Activated CD8-positive, alpha-beta T cell treated with anti-CD3 and anti-CD28 coated beads for 36 hours (primary cell): ENCODE measurements at places on chromosomes 16 and 17. TPM values are rescaled to one million over a fixed set of nuclear protein-coding genes. Genes with fewer than 3 reads are reported as not detected.
A peak's percentile ranks its signal among the peaks of the same experiment; 100 is the strongest.

CCL7 gene
- total RNA-seq = not detected

SKAP1 gene
- 81.3 TPM for total RNA-seq

MEFV gene
- total RNA-seq = not detected

SUPT4H1 gene
- 104 TPM for total RNA-seq

ADGRG1 gene
- total RNA-seq = 4.9 TPM

MEIOB gene
- total RNA-seq = 0.40 TPM

GRCh38 chr17:36131421-36131820 lies 27.8 kb downstream of the CCL4 start:
- no peak for DNase-seq

- no peak for DNase-seq
Observed at GRCh38 chr17:65404761-65405160, 156.7 kb downstream of the AXIN2 start.

- DNase-seq = peak; percentile 37
Observed at GRCh38 chr16:56332464-56333079, 92.8 kb downstream of the AMFR start.

DNA sequence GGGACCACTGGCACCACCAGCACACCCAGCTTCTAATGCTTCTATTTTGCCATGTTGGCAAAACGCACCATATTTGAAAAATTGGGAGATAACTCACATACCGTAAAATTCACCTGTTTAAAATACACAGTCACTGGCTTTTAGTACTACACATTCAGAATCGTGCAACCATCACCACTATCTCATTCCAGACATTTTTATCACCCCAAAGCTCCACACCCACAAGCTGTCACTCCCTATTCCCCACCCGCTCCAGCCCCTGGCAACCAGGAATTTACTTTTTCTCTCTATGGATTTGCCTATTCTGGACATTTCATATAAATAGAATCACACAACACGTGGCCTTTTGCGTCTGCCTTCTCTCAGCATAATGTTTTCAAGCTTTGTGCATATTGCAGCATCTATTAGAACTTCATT lies 25.0 kb downstream of the PPL start:
- no peak for DNase-seq

DNA sequence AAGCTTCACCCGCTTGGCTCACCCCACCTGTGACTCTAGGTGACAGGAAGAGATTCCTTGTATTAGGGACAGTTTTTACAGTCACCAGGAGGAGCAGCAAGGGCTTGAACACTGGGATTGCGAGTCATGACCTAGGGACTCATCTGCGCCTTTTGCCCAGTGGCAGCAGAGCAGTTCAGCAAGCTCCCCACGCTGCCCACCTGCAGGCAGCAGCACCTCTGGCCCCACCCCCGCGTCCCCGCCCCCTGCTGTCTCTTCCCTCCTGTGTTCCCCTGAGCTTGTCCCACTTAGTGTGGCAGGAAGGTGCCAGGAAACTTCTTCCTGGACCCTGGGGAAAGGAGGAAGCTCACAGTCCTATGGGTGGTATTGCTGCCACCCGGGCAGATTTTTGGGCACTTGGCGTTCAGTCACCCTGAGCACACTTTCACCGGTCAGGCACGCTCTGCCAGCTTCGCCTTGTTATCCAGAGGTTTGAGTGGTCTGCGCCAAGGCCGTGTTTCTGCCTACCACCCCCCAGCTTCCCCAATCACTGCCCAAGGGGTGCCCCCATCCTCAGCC lies 8.7 kb downstream of the MMP15 start:
- no peak for DNase-seq

DNA sequence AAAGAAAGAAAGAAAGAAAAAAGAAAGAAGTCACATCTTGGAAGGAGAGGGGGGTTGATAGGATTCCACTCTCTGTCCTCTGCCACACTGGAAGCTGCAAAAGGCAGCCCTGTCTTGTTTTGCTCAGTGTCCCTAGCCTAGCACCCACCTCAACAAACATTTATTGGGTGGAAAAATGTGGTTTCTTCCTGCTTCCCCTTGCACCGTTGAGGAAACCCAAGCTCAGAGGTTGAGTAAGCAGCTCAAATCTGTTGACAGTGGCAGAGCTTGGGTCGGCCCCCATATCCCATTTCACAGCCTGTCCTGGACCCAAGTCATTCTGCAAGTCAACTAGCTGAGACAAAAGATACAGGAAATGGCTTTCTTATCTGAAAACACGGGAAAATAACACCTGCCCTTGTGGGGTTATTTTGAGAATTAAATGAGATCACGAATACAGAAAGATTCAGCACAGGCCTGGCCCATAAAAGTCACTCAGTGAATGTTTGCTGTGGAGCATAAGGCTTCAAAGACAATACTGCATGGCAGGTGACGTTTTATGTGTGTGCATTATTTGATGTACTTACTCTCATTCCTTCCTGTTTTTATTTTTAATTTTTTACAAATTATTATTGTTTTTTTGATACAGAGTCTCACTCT lies 63.6 kb downstream of the SCNN1B start:
- peak; percentile 12 for DNase-seq

GRCh38 chr17:10021272-10021984 lies 116.4 kb upstream of the RCVRN start:
- DNase-seq = no peak

GRCh38 chr17:17965152-17965721 lies 7.0 kb downstream of the TOM1L2 start:
- DNase-seq = no peak

- DNase-seq = no peak
Observed at GRCh38 chr17:73508057-73508930, 136.0 kb downstream of the SDK2 start.

GRCh38 chr17:47235506-47235905 lies 18.1 kb upstream of the ITGB3 start:
- no peak for DNase-seq

DNA sequence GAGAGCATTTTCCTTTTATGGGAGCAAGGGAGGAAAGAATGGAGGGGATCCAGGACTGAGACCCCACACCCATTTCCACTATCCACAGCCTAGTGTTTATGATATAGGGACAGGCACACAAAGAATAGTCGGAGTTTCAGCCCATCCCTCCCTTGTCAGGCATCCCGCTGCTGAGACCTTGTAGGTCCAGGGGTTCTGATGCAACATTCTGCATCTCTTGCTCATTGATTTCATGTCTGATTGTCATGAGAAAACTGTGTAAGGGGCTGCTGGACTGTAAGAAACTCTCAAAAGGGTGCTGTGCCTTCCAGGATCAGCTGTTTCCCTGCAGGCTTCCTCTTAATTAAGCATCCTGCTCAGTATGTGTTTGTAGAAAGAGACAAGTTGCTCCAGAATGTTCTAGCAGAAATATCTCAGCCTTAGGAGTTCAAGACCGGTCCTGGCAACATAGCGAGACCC lies 5.3 kb upstream of the POLR3E start:
- no peak for DNase-seq

GRCh38 chr16:2039274-2040031 lies 8.2 kb downstream of the NTHL1 start:
- no peak for DNase-seq

DNA sequence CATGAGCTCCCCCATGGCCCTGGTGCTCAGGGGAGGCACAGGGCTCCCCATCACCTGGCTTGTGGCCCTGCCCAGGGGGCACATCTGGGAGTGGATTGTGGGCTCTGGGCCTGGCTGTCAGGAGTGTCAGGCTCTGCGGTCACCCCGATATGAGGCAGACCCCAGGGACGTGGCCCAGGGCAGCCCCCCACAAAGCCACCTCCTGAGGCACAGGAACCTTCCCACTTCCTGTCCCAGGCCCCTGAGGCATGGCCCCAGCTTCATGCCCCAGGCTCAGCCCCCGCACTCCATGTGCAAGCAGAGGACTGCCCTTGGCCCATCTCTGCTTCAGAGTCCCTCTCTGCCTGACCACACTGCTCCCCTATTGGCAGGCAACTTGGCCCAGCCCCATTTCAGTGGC lies 160.3 kb downstream of the PCTP start:
- no peak for DNase-seq

GRCh38 chr17:29973005-29973404 lies 31.6 kb downstream of the EFCAB5 start:
- DNase-seq = no peak

DNA sequence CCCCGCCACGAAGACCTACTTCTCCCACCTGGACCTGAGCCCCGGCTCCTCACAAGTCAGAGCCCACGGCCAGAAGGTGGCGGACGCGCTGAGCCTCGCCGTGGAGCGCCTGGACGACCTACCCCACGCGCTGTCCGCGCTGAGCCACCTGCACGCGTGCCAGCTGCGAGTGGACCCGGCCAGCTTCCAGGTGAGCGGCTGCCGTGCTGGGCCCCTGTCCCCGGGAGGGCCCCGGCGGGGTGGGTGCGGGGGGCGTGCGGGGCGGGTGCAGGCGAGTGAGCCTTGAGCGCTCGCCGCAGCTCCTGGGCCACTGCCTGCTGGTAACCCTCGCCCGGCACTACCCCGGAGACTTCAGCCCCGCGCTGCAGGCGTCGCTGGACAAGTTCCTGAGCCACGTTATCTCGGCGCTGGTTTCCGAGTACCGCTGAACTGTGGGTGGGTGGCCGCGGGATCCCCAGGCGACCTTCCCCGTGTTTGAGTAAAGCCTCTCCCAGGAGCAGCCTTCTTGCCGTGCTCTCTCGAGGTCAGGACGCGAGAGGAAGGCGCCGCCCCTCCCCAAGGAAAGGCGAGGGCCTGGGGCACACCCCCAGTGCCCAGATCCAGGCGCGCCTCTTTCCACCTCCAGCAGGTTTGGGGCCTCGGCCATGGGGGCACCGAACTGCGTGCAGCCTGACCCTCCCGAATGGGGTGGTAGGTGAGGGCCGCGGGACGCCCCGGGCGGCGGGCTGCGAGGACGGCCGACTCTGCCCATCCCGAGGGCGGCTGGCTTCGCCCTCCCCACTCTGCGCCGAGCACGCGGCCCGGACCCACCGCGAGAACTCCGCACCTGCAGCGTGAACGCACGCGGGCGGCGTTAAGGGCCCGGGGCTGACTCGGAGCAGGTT lies 664 bp downstream of the HBQ1 start:
- peak; percentile 91 for DNase-seq

DNA sequence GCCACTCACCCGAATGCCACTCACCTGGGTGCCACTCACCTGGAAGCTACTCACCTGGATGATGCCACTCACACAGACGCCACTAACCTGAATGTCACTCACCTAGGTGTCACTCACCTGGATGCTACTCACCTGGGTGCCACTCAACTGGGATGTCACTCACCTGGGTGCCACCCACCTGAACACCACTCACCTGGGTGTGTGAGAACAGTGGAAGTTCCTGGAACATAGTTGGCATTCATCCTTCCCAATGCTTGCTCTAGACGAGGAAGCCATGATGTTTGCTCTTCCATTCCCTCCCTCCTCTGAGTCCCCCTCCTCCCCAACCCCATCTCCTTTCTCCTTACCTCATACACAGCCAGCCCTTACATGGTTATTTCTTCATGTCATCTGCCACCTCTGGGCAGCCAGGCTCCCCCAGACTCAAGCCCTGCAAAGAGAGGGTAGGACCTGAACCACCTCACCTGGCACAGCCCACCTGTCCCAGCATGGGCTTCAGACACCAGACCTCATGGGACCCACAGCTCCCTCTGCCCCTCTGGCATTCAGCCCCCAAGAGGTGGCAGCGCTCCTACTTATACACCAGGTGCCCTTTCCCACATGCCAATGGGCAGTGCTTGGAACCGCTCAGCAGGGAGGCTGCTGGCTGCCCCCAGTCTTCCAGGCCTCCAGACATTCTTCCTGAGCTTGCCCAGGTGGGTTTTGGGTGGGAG lies 171.8 kb upstream of the FOXF1 start:
- DNase-seq = no peak

- no peak for DNase-seq
Observed at GRCh38 chr16:86672179-86672863, 94.0 kb downstream of the FOXL1 start.

DNA sequence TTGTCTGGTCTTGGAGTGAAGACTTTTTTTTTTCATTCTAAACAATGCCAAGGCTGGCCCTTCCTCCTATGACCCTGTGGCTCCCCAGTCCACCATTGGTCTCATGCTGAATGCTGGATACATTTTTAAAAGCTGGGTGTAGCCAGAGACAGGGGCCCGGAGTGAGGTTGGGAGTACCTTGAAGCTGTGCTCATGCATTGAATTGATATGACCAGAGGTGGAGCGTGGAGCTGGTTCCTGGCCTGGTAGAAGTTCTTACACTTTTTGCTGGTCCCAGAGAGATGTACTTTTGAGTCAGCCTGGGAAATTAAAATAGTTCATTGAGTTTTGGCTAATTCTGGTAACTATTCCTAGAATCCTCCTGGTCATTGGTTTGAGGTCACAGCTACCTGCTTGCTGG lies 83.6 kb downstream of the CMIP start:
- DNase-seq = peak; percentile 27

- no peak for DNase-seq
Observed at GRCh38 chr16:50496990-50497389, 51.2 kb upstream of the NKD1 start.

DNA sequence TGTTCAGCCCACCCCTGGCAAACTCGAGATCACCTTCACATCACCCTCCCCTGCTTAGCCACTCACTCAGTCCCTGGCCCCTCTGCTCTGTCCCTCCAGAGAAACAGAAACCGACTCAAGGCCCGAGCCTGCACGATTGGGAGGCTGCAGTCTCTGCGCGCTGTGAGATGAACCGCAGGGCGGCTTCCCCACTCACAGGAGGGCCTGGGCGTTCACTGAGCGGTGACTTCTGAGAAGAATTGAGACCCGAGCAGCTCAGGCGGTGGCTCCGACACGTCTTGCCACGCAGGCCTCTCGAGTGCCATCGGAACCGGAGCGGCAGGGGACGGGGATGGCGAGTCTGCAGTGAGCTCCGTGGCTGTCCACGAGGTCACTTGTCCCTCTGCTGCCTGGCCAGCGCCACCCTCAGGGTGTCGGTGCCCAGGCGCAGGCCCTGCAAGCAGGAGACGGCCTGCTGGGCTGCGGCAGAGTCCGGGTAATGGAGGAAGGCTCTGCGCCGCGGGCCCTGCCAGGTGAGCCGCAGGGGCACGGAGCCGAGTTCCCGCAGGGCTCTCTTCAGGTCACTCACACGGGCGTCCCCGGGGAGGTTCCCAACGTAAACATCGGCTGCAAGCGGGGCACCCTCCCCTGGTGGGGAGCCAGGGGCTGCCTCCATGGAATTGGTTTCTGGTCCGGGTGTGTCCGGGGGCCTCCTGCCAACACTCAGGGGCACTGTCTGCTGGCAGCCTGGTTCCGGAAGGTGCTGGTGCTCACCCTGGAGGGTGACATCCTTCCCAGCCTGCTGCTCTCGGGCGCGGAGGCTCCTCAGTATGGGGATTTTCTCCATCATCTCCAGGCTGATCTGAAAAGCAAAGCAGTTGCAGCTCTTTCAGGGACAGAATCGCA lies 21.6 kb downstream of the FOXF1 start:
- no peak for DNase-seq
